ENCODE measurements at places on chromosomes 1 and 21.
A peak's percentile ranks its signal among the peaks of the same experiment; 100 is the strongest.

DNA sequence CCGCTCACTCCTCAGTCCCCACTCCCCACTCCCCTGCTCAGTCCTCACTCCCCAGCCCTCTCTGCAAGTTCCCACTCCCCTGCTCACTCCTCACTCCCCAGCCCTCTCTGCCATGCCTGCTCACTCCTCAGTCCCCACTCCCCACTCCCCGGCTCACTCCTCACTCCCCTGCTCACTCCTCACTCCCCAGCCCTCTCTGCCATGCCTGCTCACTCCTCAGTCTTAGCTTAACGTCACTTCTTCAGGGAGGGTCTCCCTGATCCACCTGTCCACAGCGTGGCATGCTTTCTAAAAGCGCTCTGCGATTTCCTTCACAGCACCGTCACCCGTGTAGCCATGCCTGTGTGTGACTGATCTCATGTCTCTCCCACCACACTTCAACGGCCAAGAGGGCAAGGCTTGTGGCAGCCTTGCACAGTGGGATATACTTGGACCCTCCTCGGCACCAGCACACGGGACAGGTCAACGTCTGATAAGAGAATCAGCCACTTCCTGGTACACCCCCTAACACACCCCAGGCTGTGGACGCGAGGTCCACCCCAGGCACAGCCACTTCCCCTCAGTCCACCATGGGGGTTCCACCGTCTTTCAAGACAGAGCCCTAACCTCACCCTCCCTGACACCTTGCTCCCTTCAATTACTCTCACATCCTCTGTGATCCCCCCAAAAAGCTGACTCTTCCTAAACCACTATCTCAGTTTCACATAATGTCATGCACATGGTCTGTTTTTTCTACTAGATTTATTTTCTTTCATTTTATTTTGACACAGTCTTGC is 14.0 kb downstream of the PRDM15 start:
- no peak for DNase-seq

GRCh38 chr21:42282021-42282420 is 33.2 kb downstream of the TFF3 start:
- DNase-seq: no peak

- peak; percentile 32 for DNase-seq
These were observed 764 bp downstream of the PKNOX1 start for GRCh38 chr21:42974832-42975820.

GRCh38 chr1:172431721-172432192 is 11.3 kb downstream of the C1orf105 start:
- DNase-seq: no peak

- DNase-seq: no peak
These were observed 37.3 kb downstream of the PLEKHO1 start for GRCh38 chr1:150186789-150187559.

GRCh38 chr1:206545351-206545750 is 38.0 kb downstream of the RASSF5 start:
- DNase-seq: no peak

DNA sequence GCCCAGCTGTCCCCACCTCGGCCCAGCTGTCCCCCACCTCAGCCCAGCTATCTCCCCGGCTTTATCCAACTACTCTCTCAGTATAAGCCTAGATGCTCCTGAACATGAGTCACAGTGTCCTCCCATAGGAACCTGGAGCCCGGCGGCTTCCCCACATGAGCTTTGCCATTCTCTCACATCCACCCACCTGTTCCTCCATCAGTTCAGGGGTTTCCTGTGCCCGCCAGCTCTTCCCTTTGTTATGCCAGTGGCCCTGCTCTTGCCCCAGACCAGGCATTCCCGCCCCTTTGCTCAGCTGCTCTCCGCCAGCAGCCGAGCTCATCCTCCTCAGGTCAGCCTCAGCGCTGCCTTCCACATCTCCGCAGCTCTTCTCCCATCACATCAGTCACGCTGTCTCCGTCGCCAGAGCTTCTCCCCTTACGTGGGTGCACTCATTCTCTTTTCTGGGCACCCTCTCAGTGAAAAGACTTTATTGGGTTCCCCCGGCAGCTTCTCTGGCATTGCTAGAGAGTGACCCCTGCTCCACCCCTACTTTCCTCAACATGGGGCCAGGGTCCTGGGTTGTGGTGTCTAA is 89.5 kb upstream of the CSF3R start:
- no peak for DNase-seq

DNA sequence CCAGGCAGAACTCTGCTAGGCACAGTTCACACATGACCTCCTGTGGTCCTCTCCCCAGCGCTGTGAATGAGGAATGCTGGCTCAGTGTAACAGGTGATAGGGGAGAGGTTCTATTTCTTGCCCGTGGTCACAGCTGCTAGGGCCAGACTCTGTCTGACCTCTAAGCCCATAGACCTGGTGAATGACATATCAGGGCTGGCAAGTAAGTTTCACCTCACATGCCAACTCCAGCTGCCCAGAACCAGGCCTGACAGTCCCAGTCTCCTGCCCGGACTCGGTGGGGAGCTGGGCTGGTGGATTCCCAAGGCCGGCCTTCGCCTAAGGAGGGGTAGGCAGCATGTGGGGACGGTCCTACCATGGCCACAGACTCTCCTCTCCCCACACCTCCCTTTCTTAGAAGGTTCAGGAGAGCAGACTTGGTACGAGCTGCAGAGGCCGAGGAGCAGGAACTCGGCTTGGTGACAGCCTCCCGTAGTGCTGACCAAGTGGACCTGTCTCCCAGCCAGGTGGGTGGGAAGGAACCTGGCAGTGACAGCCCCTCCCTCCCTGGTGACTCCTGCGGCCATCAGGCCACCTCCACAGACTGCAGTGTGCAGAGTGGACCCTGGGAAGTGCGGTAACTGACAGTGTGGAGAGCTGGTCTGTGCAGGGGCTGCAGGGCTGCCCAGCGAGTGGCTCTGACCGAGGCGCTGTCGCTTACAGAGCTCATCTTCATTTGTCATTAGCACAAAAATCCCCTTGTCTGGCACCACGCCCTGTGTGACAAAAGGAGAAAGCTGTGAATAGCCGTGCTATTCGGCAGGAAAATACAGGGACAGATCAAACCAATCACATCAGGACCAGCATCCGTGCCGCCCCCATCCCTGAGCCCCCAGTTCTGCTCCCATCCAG is 74.6 kb downstream of the SCCPDH start:
- no peak for DNase-seq

- DNase-seq: no peak
These were observed 100.6 kb downstream of the CRYAA start for GRCh38 chr21:43269440-43269839.

DNA sequence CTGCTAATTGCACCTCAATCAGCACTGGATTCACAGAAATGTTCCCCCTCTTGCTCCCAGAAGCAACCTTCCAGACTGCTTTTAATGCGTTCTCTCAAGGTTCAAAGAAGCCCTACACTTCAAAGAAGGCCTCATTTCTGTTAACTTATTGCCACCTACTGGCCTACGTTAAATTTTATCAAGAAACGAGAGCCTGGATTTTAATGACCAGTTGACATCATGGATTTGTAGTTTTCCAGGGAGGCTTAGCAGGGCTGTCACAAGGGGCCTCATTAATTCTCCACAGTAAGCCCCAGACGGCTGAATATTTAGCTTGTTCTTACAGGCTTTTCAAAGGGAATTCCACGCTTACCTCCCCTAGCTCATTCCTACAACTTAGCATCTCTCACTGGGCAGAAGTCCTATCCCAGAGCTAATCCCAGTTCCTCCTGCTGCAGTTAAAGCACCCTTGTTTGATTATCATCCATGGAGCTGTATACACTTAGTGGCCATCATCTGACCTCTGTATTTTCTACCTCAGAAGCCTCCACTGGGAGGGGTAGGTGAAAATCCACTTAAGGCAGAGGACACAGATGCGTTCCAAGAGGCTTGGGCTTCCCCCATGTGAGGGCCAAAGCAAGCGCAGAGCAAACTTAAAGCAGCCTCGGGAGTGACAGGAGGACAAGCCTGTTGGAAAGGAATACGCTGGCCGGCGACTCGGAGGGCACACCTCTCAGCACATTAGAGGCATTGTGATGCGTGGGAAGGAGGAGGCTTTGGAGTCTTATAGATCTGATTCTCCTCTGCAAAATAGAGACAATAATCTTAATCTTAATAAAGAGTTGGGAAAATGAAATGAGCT is 32.2 kb upstream of the CYP4X1 start:
- DNase-seq: no peak

DNA sequence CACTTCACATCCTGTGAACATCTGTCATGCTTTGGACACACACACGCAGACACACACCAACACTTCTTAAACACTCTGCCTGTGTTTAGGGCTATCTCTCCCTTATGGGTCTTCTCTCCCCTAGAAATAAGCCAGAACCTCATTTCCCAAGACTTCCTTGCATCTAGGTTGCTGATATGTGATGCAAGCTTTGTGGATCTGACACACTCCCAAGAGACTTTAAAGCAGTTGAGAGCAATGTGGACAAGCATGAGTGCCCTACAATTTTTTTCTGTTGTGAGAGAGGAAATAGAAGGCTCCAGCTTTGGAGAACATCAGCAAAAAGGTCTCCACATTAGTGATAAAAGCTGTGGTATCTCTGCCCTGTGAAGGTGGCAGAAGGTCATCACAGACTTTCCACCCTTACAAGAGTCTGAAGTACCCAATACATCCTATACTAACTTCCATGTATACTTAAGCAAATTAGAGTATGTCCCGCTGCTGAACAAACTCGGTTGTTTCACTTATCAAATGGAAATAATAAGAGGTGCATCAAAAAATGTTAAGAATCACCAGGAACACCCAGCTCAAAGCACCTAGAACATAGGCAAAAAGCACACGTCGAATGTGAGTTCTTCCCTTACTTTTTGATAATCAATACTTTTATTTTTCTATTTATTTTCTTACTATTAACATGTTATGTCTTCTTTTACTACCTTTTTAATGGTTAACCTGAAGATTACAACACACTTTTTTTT is 267.6 kb downstream of the SETD4 start:
- DNase-seq: no peak

DNA sequence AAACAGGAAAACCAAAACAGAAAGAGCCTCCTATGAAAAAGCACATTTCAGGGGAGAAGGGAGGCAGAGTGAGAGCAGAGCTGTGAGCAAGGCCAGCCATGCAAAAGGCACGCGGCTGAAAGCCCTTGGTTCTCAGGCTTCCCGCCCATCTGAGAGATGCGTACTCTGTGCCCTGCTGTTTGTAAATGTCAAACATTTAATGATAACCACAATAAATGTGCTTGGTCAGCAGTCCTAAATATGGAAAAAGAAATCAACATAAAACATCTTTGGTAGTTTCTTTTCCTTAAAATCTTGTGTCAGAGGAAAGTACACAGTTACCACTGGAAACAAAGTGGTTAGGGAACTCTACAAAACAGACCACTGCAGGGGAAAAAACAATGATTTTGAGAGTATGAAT is 283.1 kb downstream of the DSCAM start:
- DNase-seq: no peak

GRCh38 chr1:99557546-99558202 is 88.2 kb upstream of the PALMD start:
- no peak for DNase-seq

- DNase-seq: no peak
These were observed 9.9 kb downstream of the CFAP410 start for GRCh38 chr21:44329086-44329889.

- DNase-seq: no peak
These were observed 60.5 kb downstream of the LDLRAD2 start for GRCh38 chr1:21872445-21873079.

- no peak for DNase-seq
These were observed 3.5 kb downstream of the HHAT start for GRCh38 chr1:210332233-210332632.

DNA sequence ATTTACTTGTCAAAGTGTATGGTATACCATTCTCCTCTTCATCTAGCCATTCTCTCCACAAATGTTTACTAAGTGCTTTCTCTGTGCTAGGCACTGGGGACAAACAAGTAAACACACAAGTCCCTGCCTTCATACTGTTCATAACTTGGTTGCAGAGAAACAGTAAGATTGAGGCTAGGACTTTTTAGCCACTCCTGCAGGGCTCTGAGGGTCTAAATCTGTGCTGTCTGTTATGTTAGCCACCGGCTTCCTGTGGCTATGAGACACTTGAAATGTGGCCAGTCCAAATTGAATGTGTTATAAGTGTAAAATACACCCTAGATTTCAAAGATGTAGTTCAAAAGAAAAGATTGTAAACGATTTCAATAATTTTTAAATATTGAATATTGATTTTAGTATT is 50.2 kb downstream of the AZIN2 start:
- no peak for DNase-seq

- DNase-seq: no peak
These were observed 126.5 kb upstream of the RUNX3 start for GRCh38 chr1:25056536-25056935.

DNA sequence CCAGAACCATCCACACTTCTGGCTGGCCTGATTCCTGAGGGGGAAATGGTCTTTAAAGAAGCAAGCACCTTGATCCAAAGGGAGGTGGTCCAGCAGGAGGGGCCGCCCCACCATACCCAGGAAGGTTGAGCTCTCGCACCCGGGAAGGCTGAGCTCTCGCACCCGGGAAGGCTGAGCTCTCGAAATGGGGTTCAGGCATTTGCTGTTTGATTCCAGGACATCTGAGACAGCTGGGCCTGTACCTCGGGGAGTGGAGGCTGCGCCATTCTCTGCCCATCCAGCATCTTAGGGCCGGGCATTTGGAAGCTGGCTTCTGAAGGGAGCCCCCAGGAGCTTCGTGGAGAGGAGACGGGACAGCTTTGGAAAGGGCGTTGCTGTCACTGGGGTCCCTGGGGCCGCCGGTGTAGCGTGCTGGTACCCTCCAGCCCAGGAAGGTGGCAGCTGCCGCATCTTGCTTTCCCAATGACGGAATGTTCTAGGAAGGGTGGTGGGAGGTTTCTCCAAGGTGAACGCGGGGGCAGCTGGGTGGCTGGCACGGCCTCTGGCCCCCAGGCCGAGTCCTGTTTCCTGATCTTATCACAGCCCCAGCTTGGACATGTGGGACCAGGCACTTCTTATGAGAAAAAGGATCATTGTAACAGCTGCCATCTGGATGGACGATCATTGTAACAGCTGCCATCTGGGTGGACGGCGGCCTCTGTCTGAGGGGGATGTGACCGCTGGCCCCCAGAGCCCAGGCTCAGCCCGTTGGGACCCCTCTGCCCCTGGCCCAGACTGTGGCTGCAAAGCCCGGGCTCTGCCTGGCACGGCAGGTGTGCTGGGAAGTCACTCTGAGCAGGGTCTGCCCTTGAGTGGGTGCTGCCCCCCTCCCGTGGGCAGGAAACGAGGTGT is 61.6 kb downstream of the COL18A1 start:
- DNase-seq: no peak

GRCh38 chr1:118151312-118151937 is 33.6 kb downstream of the SPAG17 start:
- DNase-seq: no peak

DNA sequence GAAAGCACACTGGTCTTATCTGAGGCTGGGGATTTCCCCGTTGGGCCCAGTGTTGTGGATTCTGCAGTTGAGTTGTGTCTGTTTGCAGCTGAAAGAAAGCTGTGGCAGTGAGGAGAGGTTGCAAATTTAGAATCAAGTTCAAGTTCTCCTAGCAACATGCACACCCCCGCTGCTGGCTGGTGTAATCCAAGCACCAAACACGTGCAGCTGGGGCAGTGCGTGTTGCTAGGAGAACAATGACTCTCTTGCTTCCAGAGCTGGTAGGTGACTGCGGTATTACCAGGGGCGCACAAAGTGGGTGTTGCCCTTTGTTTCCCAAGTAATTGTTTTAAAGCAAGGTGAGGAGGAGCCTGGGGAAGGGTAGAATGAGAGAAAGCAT is 91.5 kb downstream of the IER5 start:
- no peak for DNase-seq

- no peak for DNase-seq
These were observed 11.8 kb downstream of the CHRNB2 start for GRCh38 chr1:154579374-154579773.

All from stimulated activated CD4-positive, alpha-beta T cell treated with anti-CD3 and anti-CD28 coated beads, Interleukin-1b, Interleukin-23, amount 100 ng/mL, for 1 hour (primary cell).